ENCODE measurements at places on chromosomes 1 and 21.

DNA sequence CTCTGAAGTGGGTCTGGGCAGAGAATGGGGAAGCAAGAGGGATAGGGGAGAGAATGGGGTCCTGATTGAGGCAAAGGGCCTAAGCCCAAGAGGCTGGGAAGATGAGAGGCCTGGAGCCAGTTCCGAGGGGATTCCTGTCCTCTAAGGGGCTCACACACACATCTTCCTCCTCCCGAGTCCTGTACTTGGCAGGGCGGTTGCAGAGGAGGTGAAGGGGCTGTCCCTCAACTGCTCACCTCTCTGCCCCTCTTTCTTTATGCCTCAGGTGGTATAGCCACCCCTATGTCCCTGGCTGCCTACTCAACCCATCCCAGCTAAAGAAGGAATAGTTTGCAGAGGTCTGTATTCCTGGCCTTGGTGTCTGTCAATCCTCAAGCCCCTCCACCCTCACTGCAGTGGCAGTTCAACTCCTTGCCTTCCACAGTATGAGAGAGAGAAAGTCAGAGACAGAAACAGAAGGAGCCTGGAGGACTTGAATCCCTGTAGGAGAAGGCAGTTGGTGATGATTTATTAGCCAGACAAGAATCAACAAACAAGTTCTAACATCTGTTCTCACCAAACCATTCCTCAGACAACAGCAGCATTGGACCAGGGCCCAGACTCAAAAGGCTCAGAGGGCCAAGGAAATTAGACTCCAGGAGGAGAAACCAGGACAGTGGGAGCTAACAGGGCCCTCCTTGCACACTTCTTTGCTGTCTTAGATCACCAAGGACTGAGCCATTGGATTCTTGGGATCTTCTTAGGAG is 10.7 kb downstream of the SH2D2A start:
- DNase-seq = no peak

DNA sequence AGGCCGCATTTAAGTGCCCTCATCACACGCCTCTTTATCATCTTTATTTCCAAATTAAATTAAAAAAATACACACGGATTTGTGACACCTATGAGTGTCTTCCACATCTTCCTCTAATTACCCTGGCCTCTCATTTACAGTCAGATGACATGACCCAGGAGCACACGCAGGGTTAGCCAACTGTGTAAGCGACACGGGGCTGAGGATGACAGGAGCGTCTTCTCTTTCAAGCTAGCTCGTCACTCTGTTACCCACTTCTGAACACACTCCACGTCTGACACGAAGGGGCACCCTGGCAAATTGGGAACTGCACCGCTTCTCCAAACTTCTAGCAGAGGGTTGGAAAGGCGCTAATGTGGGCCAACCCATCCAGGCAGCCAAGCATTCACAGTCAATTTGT is 112.1 kb downstream of the SMYD2 start:
- no peak for DNase-seq

GRCh38 chr1:209421186-209421585 is 162.3 kb upstream of the CAMK1G start:
- no peak for DNase-seq

- no peak for DNase-seq
These were observed 84.2 kb downstream of the RGL1 start for GRCh38 chr1:183889095-183889494.

DNA sequence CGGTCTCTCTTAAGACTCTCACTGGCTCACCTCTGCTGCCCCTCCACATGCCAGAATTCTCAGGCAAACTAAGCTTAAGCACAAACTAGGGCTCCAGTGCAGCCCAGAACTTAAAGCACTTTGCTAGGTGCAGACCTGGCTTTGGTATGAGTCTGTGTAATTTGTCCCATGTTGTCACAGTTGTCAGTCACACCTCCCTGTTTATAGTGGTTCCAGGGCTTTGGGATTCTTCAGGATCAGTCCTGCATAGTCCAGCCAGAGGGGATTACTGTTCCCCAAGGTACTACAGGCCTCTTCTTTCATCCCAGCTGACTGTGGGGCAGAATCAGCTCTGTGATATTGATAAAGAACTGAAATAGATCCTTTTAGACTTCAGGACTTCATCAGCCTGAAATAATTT is 105.0 kb upstream of the UBE2U start:
- DNase-seq = no peak

Measured in activated CD4-positive, alpha-beta T cell treated with anti-CD3 and anti-CD28 coated beads, Interleukin-2, amount 10 ng/mL, durations not matched to agents 7 days and 5 days (primary cell).